ENCODE measurements at places on chromosomes 6 and 20. TPM values are rescaled to one million over a fixed set of nuclear protein-coding genes. Genes with fewer than 3 reads are reported as not detected.

DNA sequence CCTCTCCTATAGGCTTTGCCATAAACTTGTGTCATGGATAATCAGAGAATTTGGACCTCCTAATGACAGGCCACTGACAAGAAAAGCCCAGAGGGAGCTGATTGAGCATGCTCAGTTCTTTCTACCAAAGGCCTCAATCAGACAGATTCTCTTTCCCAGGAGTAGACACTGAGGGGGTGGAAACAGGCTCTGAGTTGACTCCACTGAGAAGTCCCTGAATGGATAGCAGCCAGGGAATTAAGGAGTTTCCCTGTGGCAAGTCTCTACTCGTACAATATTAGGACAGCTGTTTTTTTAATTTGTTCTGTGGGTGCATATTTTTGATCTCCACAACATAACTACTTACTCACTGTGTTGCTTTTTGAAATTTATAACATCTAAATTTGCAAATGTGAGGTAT, 63.3 kb downstream of the SLC16A10 start:
- DNase-seq = no peak

- peak; percentile 69 for DNase-seq
Observed at GRCh38 chr20:47317127-47317895, 39.2 kb downstream of the ZMYND8 start.

DNA sequence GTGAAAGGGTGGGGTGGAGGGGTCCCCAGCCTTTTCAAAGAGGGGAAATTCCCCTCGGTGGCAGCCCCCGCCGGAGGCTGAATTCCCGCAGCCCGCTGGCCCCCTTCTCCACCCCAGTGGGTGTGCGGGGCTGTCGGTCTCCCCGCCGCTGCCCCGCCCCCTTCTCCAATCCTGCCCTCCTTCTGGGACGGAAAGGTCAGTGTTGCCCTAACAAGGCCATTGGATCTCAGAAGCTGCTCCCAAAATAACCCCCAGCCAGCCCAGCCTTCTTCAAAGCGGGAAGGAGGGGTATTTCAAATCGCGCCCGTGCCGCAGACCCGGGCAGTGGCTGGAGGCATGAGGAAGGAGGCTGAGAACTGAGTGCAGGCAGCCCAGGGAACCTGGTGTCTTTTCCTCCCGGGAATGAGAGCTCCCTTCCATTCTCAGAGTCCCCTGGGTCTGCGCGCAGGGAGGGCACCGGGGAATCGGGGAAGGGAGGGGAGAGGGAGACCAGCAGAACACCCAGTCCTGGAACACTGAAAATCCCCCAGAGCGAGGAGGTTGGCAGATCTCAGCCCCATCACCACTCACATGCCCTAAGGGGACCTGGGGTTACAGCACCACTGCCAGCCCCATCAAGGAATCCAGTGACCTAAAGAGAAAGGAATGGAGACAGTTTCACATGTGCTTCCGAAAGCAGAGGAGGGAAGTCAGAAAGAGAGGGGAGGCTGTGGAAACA, at the start of gene JPH2:
Gene JPH2 (minus strand): TSS at position 135 of the 718 bp plus-strand sequence. CDS start 483 bp downstream, outside the sequence.
- DNase-seq = no peak

DNA sequence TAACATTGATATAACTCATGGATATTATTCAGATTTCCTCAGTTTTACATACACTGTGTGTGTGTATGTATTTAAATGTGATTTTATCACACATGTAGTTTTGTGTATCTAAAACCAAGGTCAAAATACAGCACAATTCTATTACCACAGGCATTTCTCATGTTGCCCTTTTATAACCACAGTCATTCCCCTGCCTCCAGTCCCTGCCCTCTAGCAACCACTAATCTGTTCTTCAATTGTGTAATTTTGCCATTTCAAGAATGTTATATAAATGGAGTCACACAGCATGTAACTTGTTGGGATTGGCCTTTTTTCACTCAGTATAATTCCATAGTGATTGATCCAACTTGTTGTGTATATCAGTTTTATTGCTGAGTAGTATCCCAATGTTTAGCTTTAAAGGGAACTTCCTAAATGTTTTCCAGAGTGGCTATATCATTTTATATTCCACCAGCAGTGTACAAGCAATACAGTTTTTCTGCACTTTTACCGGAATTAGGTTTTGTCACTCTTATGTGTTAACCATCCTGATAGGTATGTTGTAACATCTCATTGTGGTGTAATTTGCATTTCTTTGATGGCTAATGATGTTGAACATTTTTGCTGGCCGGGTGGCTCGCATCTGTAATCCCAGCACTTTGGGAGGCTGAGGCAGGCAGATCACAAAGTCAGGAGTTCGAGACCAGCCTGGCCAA, 338.2 kb downstream of the SOX4 start:
- no peak for DNase-seq

DNA sequence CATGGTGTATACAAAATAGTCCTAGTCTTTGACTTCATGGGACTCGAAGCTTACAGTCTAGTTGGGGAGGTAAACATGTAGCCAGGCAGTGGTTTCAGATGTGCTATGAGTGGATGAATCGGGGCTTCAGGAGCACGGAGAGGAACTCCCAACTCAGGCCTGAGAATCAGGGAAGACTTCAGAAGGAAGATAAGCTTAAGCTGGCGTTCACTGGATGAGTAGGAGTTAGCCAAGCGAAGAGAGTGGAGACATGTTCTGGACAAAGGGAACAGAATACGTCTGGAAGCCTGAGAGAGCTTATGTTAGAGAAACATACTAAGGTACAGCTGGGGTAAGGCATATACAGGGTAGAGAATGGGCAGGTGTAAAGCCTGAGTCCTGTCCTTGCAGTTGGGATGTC, 8.8 kb downstream of the CARMIL1 start:
- DNase-seq = no peak

DNA sequence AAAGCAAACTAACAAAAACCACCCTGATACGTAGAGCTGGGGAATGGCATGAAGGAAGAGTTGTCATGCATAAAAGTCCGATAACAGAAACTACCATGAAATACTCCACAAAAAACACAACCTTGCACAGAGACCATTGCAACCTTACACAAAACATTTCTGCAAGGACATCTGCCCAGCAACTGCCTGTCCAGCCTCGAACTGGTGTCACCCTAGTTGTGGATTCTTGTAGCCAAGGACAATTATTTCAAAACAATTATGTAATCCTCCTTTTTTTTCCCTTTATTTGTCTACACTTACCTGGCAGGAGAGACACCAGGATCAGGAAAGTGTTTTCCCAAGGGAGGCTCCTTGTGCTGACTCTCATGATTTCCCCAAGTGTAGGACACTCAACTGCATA, 232.5 kb upstream of the SYNDIG1 start:
- no peak for DNase-seq

DNA sequence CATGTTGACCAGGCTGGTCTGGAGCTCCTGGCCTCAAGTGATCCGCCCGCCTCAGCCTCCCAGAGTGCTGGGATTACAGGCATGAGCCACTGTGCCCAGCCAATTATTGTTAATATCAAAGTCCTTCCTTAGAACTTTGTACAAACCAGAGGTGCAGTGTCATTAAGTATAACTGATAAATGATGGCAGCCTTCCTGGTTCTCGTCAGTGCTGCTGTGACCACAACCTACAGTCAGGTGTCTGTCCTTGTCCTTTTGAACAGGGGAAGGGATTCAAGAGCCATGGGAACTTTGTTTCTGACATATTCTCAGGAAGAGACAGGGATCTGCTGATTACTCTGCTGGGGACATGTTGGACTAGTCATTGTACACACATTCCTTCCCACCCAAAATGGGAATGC, 103.2 kb upstream of the TIAM2 start:
- no peak for DNase-seq

- no peak for DNase-seq
Observed at GRCh38 chr20:19976595-19977372, 40.4 kb upstream of the NAA20 start.

DNA sequence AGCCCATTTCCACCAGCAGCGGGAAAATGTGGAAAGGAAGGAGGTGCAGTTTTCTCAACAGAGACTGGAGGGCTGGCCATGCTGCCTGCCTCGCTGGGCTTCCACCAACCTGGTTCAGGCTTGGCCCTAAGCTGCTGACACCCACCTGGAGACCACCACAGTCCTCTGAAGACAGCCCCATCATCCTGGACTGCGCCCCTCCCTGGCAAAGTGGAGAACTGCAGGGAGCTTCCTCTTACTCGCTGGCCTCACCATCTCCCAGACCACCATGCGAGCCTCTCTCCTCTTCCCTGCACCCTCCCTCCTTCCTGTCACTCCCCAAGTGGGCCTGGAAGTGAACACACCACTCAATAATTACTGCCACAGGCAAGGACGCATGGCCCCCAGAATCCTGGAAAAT, 71.5 kb downstream of the PSMG4 start:
- no peak for DNase-seq

DNA sequence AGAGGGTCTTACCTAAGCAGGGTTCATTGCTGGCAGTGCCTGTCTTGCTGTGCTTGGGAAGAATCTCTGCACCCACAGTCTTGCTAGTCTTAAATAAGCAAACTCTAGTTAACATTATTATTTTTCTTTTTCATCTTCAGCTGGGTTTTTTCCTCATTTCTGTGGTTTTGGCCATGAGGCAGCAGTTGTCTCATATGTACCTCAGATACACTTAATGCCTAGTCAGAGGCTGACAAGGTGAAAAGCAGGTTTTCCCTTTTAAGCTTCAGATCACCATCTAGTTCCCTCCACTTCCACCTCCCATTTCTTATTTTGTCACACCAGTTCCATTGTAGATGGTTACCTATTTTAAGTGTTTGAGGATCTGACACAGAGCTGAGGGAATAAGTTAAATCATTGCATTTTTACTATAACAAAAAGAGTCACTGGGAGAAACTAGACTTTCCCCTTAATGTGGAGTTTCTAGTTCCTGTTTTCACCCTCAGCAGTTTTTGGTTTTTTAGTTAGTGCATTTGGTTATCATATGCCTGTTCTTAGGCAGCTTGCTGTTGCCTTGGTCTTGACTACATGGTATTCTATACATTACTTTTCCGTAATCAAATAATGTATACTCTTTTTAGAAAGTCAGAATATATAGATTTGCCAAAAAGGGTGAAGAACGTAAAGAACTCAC, 46.0 kb downstream of the AFDN start:
- DNase-seq = no peak

DNA sequence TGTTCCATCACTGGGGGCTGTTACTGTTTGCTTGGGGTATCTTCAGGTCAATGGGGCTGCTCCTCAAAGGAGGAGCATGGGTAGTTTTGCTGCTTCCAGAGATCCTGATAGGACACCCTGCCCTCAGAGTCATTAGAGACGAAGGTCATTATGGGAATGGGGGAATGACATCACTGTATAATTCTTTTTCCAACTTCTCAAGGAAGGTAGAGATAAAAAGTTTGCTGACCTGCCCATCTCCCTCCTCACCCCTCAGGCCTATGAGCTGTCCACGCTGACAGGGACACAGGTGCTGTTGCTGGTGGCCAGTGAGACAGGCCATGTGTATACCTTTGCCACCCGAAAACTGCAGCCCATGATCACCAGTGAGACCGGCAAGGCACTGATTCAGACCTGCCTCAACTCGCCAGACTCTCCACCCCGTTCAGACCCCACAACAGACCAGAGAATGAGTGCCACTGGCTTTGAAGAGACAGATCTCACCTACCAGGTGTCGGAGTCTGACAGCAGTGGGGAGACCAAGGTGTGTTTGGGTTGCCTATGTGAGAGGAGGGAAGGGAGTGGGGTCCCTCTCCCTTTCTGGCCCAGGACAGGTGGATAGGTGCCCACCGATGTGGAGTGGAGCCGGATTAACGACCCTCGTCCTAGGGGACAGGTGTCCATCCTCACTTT, 2.7 kb downstream of the SRF start:
- DNase-seq = no peak

GRCh38 chr6:27238010-27238983, 9.2 kb upstream of the PRSS16 start:
- no peak for DNase-seq

- DNase-seq = no peak
Observed at GRCh38 chr6:89351671-89352277, 748 bp downstream of the UBE2J1 start.

DNA sequence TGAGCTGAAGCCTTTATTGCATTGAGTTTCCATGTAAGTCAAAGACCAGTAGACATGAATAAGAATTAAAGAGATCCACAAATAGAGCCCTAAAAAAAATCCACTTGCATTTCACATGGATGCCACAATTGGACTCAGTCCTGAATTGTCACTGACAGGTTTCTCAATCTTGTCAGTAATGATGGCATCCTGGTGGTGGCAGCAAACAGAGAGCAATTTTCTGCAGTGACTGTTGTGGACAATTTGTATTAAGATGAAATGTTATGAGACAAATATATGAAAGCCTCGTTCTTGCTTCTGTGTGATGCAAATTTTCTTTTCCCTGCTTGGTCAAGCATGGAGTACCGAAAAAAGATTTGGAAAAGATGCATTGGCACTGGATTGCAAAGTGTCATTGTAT, 278.9 kb downstream of the SAMD5 start:
- DNase-seq = no peak

GRCh38 chr6:114941078-114941477, 598.3 kb upstream of the HS3ST5 start:
- no peak for DNase-seq

GMDS gene
- total RNA-seq = 43.9 TPM

SYCP2L gene
- 0.33 TPM for total RNA-seq
